Right renal pelvis (tissue), 4 donors: ENCODE measurements at places on chromosomes 6 and 20. TPM values are rescaled to one million over a fixed set of nuclear protein-coding genes. Genes with fewer than 3 reads are reported as not detected.

PGBD1 gene
- 10.1 TPM for polyA plus RNA-seq

MEP1A gene
- polyA plus RNA-seq: not detected

PDE10A gene
- polyA plus RNA-seq: 20.2 TPM

FAM162B gene
- polyA plus RNA-seq: 5.8 TPM

HBS1L gene
- polyA plus RNA-seq: 64.1 TPM

GSTA3 gene
- polyA plus RNA-seq: 0.52 TPM
